ENCODE measurements at places on chromosomes 5 and 9.
A peak's percentile ranks its signal among the peaks of the same experiment; 100 is the strongest.

- no peak for DNase-seq
These were observed 715 bp downstream of the RC3H2 start for GRCh38 chr9:122904466-122904822.

DNA sequence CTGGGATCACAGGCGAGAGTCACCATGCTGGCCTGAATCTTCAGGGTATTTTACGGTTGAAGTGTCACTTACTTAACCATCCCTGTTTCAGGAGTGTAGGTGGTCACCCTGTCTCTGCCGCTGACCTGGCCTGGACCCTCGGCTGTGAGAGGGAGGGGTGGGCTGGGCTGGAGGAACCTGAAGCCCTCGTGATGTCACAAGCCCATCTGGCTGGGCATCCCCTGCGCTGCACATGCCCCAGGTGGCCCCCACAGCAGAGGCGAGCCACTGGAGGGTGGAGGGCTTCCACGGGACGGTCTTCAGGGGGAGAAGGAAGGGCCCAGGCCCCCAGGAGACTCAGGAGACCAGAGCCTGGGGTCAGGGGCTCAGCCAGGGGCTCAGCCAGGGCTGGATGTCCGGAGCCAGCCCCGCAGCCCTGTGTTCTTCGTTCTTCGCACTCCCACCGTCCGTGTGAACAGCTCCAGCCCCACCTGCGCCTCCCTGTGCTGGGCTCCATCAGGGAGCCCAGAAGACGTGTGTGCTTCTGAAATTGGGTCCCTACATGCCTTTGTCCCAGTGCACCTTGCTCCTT, 7.6 kb upstream of the AHRR start:
- peak; percentile 50 for DNase-seq

GRCh38 chr5:77743181-77743580, 33.0 kb downstream of the TBCA start:
- no peak for DNase-seq

DNA sequence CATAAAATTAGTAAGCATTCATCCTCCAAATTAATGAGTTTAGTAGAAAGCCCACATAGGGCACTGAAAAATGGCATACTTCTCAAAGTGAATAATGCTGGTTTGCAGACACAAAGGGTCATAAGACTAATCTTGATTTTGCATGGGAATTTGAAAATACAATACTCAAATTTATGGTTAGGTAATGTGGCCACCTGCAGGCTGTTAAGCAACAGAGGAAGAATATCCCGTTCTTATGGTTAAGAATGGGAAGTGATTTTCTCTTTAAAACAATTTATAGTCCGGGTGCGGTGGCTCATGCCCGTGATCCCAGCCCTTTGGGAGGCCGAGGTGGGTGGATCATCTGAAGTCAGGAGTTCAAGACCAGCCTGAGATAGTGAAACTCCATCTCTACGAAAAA, 9.4 kb upstream of the PLCXD3 start:
- no peak for DNase-seq

DNA sequence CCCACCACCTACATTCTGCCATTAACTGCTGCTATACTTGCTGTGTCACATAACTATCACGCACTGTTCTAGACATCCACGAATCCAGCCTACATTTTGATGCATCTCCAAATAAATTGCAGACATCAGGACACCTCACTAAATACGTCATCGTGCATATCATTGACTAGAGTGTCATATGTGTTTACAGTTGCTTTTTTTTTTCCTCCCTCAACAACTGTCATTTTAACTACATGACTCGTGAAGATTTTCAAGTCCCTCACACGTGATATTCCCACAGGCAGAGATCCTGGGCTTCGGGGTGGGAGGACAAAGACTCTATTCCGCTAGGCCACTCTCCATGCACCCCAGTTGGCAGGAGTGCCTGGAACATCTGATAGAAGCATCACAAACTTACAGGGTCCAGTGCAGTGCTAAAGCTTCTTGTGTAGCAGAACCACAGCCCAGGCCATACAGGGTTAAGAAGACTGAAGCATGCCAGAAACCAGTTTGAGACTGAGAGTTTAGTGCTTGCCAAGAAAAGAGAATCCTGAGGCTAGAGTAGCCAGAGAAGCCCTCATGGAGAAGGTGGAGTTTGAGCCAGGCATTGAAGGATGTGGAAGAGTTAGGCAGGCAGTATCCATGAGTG, 1.1 kb downstream of the PCYOX1L start:
- DNase-seq: no peak

DNA sequence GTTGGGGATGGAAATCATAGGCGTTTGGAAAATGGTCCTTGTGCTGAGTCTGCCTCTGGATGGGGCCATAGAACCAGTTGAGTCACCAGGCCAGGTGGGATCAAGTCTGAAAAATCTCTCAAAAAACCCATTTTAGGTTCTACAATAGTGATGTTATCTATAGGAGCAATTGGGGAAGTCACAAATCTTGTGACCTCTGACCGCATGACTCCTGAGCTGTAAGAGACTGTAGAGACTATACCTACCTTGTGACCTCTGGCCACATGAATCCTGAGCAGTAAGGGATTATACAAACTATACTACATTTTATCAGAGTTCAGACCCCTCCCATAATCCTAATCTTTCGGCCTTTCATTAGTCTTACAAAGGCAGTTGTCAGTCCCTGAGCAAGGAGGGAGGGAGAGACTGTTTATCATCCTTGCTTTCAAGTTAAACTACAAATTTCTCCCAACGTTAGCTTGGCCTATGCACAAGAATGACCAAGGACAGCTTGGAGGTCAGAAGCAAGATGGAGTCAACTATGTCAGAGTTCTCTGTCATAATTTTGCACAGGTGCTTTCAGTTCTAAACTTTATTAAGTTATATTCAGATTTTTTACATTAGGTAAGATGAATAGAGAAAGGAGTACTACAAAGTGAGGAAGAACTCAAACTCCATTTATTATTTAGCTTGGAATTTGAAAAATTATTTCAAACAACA, 11.5 kb upstream of the JMY start:
- no peak for DNase-seq

DNA sequence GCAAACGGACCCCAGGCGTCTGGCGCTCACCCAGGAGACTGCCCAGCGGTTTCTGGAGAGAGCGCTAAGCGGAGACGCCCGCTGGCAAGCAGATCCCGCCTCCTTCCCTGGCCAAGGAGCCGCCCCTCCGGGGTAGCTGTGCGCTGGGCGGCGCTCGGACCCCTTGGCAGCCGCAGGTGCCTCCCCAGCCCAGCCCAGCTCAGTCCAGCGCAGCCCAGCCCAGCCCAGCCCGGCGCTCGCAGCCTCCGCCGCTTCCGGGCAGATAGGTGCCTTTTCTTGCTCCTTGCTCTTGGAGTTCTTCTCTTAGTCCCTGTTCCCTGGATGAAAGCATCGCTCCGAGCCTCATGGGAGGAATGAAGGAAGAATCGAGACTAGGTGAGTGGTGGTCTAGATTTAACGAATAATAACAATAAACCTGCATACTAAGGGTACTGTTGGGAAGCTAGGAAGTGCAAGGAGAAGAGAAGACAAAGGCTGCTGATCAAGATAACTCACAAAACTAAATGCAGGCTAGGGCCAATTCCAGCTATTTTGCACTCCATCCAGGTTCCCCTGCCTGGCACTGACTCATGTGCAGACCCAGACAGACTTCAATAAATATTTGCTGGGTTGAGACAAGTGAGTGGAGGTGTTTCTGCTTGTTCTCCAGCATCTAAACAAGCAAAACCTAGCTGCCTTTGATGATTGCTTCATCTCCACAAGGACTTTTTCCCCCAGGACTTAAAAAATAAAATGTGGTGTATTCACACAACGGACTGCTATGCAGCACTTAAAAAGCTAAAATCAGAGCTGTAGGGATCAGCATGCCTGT, at the start of gene STK32A:
Gene STK32A, plus strand, starts transcription at position 202 of the 811 bp plus-strand sequence. CDS start 4,609 bp downstream, outside the sequence.
- DNase-seq: no peak

DNA sequence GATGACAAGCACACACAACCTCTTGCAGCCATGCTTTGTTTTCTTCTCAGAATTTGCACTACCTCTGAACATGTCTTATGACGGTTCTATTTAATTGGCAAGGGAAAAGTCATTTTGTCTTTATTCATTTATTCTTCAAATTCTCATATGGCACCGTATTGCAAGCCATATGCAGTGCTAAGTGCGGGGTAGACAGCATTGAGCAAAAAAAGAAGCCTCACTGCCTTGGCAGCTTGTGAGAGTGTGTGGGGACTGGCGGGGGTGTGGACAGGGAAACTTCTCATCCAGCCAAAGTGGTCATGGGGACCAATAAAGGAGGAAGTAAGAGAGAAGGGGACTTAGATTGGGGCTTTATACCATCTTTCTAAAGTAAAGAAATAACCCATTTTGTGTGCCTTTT, 160.0 kb downstream of the CDH12 start:
- no peak for DNase-seq

DNA sequence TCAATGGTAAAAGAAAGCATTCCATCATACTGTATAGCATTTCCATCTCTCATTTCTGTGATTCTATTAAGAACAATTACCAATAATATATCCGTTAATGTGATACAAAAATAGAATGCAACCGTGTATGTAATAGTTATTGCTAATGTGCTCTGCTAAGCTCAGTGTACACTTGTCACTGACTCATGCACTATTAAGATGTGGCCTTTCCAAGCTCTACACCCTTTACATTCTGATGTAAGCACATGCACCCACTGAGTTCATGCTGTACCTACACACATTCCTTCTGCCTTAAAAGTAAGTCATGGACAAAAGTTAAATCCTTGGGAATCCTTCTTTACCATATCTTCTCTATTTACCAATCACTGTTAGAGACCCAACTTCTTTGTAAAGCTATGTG, 319.1 kb downstream of the ZSWIM6 start:
- DNase-seq: no peak

DNA sequence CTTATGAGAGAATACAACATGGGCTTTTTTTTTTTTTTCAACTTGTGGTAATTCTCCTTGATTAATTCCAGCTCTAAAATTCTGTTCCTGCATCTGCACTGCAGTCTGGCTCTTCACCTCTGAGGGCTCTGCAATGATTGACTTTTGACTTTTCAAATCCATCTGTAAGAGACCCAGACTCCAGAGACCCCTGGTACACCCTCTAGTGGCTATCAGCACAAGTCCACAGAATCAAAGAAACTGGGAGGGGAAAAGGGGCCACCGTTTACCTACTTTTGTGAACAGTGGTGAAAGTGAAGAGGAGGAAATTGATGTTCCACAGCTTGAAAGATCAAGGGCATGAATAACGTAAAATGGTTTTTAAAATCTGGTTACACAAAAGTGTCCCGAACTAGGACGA, 151.6 kb downstream of the SLIT3 start:
- DNase-seq: no peak

DNA sequence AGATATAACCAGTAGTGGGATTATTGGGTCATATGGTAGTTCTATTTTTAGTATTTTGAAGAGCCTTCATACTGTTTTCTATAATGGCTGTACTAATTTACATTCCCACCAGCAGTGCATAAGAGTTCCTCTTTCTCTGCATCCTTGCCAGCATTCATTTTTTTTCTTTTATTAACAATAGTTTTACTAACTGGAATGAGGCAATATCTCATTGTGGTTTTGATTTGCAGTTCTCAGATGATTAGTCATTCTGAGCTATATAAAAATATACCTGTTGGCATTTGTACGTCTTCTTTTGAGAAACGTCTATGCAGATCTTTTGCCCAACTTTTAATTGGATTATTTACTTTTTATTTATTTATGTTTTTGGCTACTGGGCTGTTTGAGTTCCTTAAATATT, 1579.3 kb upstream of the CDH6 start:
- DNase-seq: no peak

DNA sequence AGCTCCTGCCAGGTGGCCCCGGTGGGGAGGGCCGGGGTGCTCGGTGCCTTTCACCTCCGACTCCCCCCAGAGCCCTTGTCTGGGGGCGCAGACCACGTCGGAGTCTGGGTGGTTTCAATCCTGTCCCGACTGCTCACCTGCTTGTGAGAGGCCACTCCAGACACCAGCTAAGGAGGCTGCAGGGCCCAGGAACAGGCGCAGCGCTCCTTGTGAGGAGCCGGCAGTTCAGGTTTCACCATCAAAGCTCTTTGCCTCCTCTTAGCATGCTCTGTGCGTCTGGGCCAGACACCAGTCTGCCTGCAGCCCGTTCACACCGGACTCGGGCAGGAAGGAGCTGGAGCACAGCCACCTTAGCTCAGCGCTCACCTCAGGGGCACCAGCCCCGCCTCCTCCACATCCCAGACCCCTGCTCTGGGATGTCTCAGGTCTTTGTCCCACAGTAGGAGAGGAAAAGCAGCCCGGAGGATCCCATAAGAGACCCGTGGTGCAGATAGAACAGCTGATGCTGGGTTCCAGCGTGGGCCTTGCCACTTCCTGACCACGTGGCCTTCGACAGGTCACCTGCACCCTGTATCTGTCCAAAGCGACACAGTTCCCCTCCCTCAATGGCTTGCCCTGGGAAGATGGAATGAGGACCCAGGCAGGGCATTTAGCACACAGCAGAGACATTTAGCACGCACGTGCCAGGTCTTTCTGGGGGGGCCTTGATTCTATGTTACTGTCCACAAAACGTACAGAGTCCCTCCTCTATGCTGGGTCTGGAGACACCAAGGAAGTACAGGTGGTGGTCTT, 106.2 kb upstream of the LMX1B start:
- no peak for DNase-seq

- no peak for DNase-seq
These were observed 268.6 kb upstream of the CLINT1 start for GRCh38 chr5:158127536-158127935.

- DNase-seq: peak; percentile 80
These were observed 35.8 kb downstream of the PIK3R1 start for GRCh38 chr5:68251386-68251785.

DNA sequence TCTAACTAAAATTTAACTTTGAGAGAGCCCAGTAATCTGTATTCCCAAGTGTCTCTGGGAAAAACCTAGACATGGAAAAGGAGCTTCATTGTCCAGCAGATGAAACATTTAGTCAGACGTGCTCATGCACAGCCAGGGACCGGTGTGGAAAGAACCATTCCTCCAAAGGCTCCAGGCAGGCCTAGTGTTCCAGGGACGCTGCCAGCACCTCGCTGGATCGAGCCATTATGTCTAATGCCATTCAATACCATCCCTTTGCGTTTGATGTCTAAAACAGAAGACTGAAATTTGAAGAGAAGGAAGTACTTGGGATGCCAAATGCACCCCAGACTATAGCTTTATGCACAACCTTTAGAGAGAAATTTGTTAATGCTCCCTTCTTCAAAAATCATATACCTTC, 1.4 kb upstream of the CHSY3 start:
- no peak for DNase-seq

- DNase-seq: no peak
These were observed 33.9 kb downstream of the HACD4 start for GRCh38 chr9:20997503-20998076.

GRCh38 chr9:95055851-95056551, 261.5 kb downstream of the FANCC start:
- no peak for DNase-seq

- DNase-seq: no peak
These were observed 135.2 kb downstream of the AOPEP start for GRCh38 chr9:94861589-94862272.

- DNase-seq: no peak
These were observed 82.1 kb upstream of the PITX1 start for GRCh38 chr5:135116160-135116561.

GRCh38 chr9:81373294-81373693, 316.1 kb downstream of the TLE1 start:
- no peak for DNase-seq

Data from activated CD8-positive, alpha-beta memory T cell treated with anti-CD3 and anti-CD28 coated beads for 24 hours (primary cell).